ENCODE measurements at places on chromosomes 7 and 10. TPM values are rescaled to one million over a fixed set of nuclear protein-coding genes. Genes with fewer than 3 reads are reported as not detected.

DNA sequence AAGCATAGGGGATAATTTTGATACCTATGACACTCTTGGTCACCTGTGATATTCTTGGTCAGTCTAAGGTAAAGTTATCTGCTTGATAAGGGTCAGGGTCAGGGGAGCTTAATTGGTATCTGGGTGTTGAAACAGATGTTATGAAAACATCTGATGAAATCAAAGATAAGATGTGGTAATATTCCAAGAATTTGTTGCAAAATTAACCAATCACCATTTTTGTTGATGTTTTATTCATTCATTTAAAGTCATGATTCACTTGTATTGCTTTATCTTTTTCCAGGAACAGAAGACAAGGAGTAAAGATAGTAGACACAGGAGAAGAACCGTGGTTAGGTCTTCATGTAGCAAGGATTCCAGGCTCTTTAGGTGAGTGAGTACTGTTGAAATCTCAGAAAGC lies 103.1 kb downstream of the SEMA3C start:
- no peaks in the 10 kb centered on the region for H3K36me3 ChIP-seq
- no peak overlapping the region for H3K4me3 ChIP-seq
- DNase-seq, result no peak
- no peaks in the 10 kb centered on the region for H3K4me1 ChIP-seq
- H3K27ac ChIP-seq, result no peak overlapping the region

GRCh38 chr7:106640368-106641141 lies 20.4 kb downstream of the CCDC71L start:
- no peak overlapping the region for H3K27ac ChIP-seq
- no peaks in the 10 kb centered on the region for H3K4me1 ChIP-seq
- H3K36me3 ChIP-seq, result no peaks in the 10 kb centered on the region
- DNase-seq, result no peak

CAV1 gene
- total RNA-seq, result 695 TPM

DNA sequence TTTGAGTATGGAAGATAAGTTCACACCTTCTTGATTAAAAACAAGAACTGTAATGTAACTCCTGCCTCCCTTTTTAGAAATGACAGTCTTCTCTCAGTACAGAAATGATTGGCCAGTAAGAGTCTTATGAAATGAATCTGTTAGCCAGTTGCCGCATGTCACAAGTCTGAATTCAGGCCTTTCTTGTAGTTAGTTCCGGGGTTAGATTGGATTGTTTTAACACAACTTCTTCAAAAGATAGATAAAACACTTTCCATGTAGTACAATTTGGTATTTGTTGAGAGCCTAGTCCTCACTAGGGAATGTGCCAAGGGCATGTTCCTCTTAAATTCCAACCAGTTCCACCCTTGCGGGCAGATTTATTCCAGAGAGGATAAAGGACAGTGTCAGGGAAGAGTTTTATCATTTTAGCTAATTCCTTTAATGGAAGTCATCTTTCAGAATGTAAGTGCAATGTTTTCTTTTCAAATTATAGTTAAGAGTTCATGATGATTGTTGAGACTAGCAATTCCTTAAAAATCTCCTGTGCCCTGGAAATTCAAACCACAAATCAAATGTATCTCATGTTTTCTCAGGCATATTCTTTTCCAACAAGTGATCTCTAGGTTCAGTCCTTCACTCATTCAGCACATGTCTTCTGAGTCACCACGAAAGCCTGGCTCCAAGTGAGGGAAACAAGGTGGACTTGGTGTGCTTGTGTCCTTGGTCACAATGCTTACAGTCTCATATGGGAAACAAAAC lies 4.1 kb downstream of the FHIP2A start:
- no peaks in the 10 kb centered on the region for H3K27me3 ChIP-seq
- no peak overlapping the region for H3K27ac ChIP-seq
- no peak for DNase-seq
- peaks cover 28% of the 10 kb centered on the region for H3K4me1 ChIP-seq

DNA sequence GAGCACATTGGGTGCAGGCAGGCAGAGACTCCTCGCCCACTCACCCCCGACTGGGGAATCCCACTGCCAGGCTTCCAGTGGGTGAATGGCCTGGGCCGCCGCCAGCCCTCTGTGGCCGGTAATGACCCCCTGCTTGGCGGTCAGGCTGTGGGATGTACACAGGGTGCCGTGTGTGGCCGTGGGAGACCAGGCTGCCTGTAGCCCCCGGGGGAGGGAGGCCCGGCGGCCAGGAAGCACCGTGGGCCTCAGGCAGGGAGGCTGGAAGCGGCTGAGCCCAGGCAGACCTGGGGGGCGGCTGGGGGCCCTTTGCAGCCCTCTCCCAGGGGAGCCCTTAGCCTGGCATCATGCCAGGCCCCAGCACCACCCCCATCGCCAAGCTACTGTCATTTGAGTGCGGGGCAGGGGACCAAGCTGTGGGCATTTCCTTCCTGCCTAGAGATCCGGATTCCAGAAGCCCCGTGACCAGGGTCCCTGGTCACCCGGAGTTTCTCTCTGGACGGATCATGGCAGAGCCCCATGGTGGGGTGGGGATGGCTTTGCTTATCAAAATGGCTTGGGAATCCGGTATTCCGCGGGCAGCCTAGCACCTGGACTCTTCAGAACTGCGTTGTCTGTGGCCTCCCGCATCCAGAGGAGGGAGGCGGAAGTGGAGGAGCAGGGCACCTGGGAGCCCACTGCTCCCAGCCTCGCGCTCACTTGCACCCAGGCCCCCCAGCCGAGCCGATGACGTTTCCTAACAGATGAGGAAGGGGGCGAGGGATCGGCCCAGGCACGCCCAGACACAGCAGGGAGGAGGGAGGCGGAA lies 1.1 kb downstream of the TTYH3 start:
- H3K36me3 ChIP-seq, result no peaks in the 10 kb centered on the region
- H3K4me1 ChIP-seq, result peaks cover 42% of the 10 kb centered on the region
- peak overlapping the region; percentile 87 for H3K4me3 ChIP-seq
- no peaks in the 10 kb centered on the region for H3K27me3 ChIP-seq
- peak; percentile 86 for DNase-seq

UPK3B gene
- total RNA-seq, result 25.2 TPM

DNA sequence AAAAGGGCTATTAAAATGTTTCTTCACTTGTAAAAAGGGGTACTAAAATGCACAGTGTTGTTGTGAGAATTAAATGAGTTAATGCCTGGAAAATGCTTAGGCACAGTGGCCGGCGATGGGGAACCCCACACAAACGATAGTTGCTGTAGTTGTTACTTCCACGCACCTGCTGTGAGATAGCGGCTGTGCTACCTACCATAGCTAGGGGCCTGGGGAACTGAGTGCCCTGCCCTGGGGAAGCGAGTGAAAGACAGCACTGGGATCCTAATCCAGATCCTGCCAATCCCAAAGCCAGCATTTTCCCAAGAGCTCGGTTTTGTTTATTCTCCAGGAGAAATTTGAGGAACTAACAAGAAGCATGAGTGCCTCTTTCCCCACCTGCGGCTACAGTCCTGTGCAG lies 27.8 kb downstream of the DDC start:
- H3K27me3 ChIP-seq, result no peaks in the 10 kb centered on the region
- H3K36me3 ChIP-seq, result no peaks in the 10 kb centered on the region
- H3K4me3 ChIP-seq, result no peak overlapping the region
- H3K27ac ChIP-seq, result no peak overlapping the region
- DNase-seq, result no peak

DNA sequence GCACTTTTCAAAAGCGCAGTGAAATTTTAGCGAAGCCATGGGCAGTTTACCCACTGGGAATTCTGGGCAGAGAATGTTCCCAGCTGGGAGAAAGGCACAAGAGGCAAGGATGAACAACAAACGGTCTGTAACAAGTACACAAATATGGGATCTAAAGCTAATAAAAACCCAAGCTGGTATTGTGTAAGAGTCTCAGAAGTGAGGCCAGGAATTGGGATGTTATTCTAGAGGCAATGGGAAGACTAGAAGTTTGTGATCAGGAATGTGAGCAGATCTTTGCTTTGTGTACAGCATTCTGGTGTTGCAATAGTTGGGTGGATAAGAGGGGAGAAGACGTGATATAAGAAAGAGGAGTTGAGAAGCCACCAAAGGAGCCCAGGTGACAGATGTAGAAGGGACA lies 15.0 kb downstream of the FZD9 start:
- H3K27me3 ChIP-seq, result no peaks in the 10 kb centered on the region
- H3K27ac ChIP-seq, result no peak overlapping the region
- peaks cover 90% of the 10 kb centered on the region for H3K36me3 ChIP-seq
- no peak overlapping the region for H3K4me3 ChIP-seq
- peaks cover 18% of the 10 kb centered on the region for H3K4me1 ChIP-seq
- DNase-seq, result no peak

DNA sequence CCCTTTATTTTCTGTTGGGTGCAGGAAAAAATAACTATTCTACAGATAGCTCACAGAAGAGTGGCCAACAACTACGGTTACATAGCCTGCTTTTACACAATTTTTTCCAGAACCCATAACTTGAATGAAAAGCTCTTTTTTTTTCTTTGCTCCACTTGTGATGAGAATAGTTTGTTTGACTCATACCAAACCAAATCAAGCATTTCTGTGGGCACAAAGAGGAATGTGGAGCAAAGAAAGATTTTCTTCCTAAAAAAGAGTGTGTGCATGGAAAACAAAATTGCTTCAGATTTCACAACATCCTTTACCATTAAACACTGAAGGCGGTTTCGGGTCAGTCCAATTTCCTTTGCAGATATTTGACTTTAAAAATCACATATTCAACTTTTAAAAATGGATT lies 54.8 kb upstream of the RAB11FIP2 start:
- H3K36me3 ChIP-seq, result no peaks in the 10 kb centered on the region
- H3K4me3 ChIP-seq, result no peak overlapping the region
- H3K4me1 ChIP-seq, result no peaks in the 10 kb centered on the region
- no peaks in the 10 kb centered on the region for H3K27me3 ChIP-seq

MYL10 gene
- total RNA-seq, result not detected

- DNase-seq, result no peak
- H3K4me1 ChIP-seq, result no peaks in the 10 kb centered on the region
- no peaks in the 10 kb centered on the region for H3K27me3 ChIP-seq
- no peak overlapping the region for H3K27ac ChIP-seq
- no peak overlapping the region for H3K4me3 ChIP-seq
Measured at GRCh38 chr7:98506471-98506870, 105.6 kb upstream of the BAIAP2L1 start.

DNA sequence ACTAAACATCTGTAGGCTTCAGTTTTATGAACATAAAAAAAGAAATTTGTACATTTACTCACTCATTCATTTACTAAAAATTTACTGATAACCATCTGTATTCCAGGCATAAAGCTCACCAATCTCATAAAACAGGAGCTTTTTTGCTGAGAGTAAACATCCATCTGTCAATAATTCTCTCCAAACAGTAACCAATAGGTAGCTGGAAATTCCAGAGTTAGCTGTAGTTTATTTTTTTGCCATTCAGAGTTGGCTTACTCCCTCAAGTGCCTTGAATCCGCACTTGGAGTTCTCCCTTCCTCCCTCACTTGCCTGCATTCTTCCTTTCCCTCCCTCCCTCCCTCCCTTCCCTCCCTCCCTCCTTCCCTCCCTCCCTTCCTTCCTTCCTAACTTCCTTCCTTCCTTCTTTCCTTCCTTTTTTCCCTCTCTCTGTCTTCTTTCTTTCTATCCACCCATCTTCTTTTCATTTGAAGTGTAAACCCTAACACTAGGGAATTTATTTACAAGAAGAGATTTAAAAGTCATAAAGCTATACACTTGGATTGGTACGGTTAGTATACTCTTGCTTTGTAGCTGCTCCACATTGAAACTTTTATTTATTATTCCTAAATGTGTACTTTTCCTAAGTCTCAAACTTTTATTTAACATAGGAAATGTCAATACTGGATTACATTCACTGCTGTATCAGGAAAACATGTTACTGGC lies 44.6 kb upstream of the BICC1 start:
- peaks cover 3% of the 10 kb centered on the region for H3K4me1 ChIP-seq
- no peak for DNase-seq
- no peaks in the 10 kb centered on the region for H3K27me3 ChIP-seq
- no peak overlapping the region for H3K4me3 ChIP-seq
- H3K36me3 ChIP-seq, result no peaks in the 10 kb centered on the region
- H3K27ac ChIP-seq, result no peak overlapping the region

GRCh38 chr7:147071536-147071935 lies 954.9 kb downstream of the CNTNAP2 start:
- no peaks in the 10 kb centered on the region for H3K4me1 ChIP-seq
- no peak overlapping the region for H3K27ac ChIP-seq
- no peak overlapping the region for H3K4me3 ChIP-seq
- no peaks in the 10 kb centered on the region for H3K36me3 ChIP-seq
- H3K27me3 ChIP-seq, result no peaks in the 10 kb centered on the region

DNA sequence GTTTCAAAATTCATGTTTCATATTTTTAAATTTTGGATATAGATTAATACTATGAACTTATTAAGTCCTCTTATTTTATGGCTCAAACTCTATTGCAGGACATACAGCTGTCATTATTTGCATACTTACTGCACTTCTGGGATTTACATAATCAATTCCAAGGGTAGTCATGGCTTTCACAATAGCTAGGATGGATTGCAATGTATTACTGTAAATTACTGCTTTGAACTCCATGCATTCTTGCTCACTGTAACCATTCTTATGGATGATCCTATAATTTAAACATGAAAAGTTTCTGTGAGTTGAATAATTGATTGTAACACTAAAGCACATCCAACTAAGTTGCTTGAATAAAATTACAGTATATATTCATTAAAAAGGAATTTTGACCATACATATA lies 23.5 kb downstream of the GNAT3 start:
- H3K36me3 ChIP-seq, result no peaks in the 10 kb centered on the region
- no peak overlapping the region for H3K27ac ChIP-seq
- no peaks in the 10 kb centered on the region for H3K4me1 ChIP-seq
- no peaks in the 10 kb centered on the region for H3K27me3 ChIP-seq
- no peak overlapping the region for H3K4me3 ChIP-seq

DOCK1 gene
- 46.4 TPM for total RNA-seq

GRCh38 chr7:70788276-70788675 lies 343.7 kb upstream of the GALNT17 start:
- H3K27me3 ChIP-seq, result no peaks in the 10 kb centered on the region
- no peaks in the 10 kb centered on the region for H3K4me1 ChIP-seq
- DNase-seq, result no peak
- no peak overlapping the region for H3K27ac ChIP-seq
- H3K36me3 ChIP-seq, result peaks cover 60% of the 10 kb centered on the region

UPF2 gene
- 20.1 TPM for total RNA-seq

GRCh38 chr7:17580141-17580540 lies 281.7 kb downstream of the AHR start:
- no peak for DNase-seq
- H3K27me3 ChIP-seq, result no peaks in the 10 kb centered on the region
- H3K36me3 ChIP-seq, result no peaks in the 10 kb centered on the region
- no peaks in the 10 kb centered on the region for H3K4me1 ChIP-seq
- no peak overlapping the region for H3K27ac ChIP-seq

GRCh38 chr10:31723106-31723750 lies 205.4 kb downstream of the ARHGAP12 start:
- DNase-seq, result no peak
- no peak overlapping the region for H3K27ac ChIP-seq
- H3K4me3 ChIP-seq, result no peak overlapping the region
- H3K4me1 ChIP-seq, result no peaks in the 10 kb centered on the region

ZNF853 gene
- 5.2 TPM for total RNA-seq

SEMA3D gene
- 13.6 TPM for total RNA-seq

- DNase-seq, result no peak
- no peaks in the 10 kb centered on the region for H3K4me1 ChIP-seq
- H3K27me3 ChIP-seq, result no peaks in the 10 kb centered on the region
Measured at GRCh38 chr7:114356133-114356532, 58.5 kb upstream of the FOXP2 start.

- DNase-seq, result no peak
- H3K4me1 ChIP-seq, result peaks cover 77% of the 10 kb centered on the region
- no peaks in the 10 kb centered on the region for H3K27me3 ChIP-seq
- peaks cover 11% of the 10 kb centered on the region for H3K36me3 ChIP-seq
Measured at GRCh38 chr7:104998040-104998752, 15.8 kb upstream of the KMT2E start.

GRCh38 chr10:59276919-59277318 lies 85.4 kb downstream of the FAM13C start:
- no peak for DNase-seq
- no peak overlapping the region for H3K27ac ChIP-seq
- H3K36me3 ChIP-seq, result no peaks in the 10 kb centered on the region
- H3K4me1 ChIP-seq, result no peaks in the 10 kb centered on the region
- H3K27me3 ChIP-seq, result no peaks in the 10 kb centered on the region

All from upper lobe of right lung (tissue), 1 donor.